ENCODE measurements at places on chromosomes 1 and 21.

- no peak for DNase-seq
Observed at GRCh38 chr1:173048621-173049321, 2.0 kb downstream of the TNFSF18 start.

GRCh38 chr1:46133781-46134350 lies 1.4 kb upstream of the PIK3R3 start:
- no peak for DNase-seq

DNA sequence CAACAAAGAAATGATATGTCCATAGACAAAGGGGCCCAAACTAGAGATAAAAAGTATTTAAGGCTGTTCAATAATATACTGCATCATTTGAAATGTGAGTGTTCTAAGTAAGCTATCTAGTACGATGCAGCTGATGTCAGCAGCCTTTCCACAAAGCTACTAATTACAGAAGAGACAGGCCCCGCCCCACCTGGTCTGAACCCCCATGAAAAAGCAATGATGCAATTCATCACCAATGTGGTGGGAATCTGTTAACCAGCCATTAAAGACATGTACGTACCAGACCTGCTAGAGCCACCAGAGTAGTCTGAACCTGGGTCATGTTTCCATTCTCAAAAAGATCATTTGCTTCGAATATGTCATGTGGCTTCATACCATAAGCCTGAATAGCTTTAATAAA lies 25.1 kb downstream of the CNN3 start:
- no peak for DNase-seq

DNA sequence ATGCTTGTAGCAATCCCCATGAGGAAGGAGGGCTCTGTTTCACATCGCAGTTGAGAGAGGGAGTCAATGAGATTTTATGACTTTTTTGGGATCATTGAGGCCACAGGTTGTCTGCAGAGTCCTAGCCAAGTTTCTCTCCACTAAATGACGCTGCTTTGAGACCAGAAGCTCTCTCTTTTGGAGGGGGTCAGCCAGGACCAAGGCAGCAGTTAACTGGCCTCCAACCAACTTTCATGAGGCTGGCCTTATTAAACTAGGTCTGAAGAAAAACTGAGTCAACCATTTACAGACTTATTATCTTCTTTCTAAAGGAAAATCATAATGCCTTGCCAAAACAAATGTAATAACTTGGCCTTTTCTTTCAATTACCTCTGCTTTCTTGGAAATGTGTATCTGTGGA lies 8.6 kb downstream of the WLS start:
- DNase-seq = no peak

- no peak for DNase-seq
Observed at GRCh38 chr1:165116732-165117131, 239.8 kb downstream of the LMX1A start.
